GM23338 (cell line): ENCODE measurements at places on chromosomes 5 and 9. TPM values are rescaled to one million over a fixed set of nuclear protein-coding genes. Genes with fewer than 3 reads are reported as not detected.

The NACC2 gene
- total RNA-seq = 16.5 and 20.8 TPM in 2 replicates

The IFNA13 gene
- not detected in 2 replicates for total RNA-seq

The PITX1 gene
- total RNA-seq = not detected in 2 replicates

The NAIP gene
- total RNA-seq = 4.4 and 7.4 TPM in 2 replicates

The UBE2QL1 gene
- 0.82 and 0.83 TPM in 2 replicates for total RNA-seq

The ITGA2 gene
- 6.2 and 7.1 TPM in 2 replicates for total RNA-seq

The PCDHA9 gene
- 3.2 and 3.3 TPM in 2 replicates for total RNA-seq

The CCDC69 gene
- total RNA-seq = 5.3 and 6.6 TPM in 2 replicates

The WWC1 gene
- 27.8 and 33.2 TPM in 2 replicates for total RNA-seq

The CSNK1A1 gene
- total RNA-seq = 233 and 235 TPM in 2 replicates

The STPG3 gene
- not detected in 2 replicates for total RNA-seq

The NDUFB6 gene
- total RNA-seq = 53.8 and 56.5 TPM in 2 replicates

The SNX30 gene
- total RNA-seq = 12.0 and 17.8 TPM in 2 replicates

The PCDHB10 gene
- total RNA-seq = 0.89 and 2.7 TPM in 2 replicates

The FBP2 gene
- not detected in 2 replicates for total RNA-seq

The SPATA31C1 gene
- 0.08 TPM in 1 of 2 replicates, not detected in the other for total RNA-seq

The PRRC2B gene
- total RNA-seq = 171 and 193 TPM in 2 replicates

The STKLD1 gene
- not detected in 2 replicates for total RNA-seq

The MLANA gene
- total RNA-seq = not detected in 2 replicates

The INSL4 gene
- total RNA-seq = not detected in 2 replicates

The PCDHA6 gene
- total RNA-seq = 4.6 and 5.2 TPM in 2 replicates

The C9orf57 gene
- total RNA-seq = not detected in 2 replicates

The SLC46A2 gene
- total RNA-seq = not detected in 2 replicates

The HK3 gene
- not detected in 2 replicates for total RNA-seq

The RORB gene
- total RNA-seq = 2.0 and 4.5 TPM in 2 replicates

The SUSD3 gene
- total RNA-seq = 13.5 and 20.1 TPM in 2 replicates

The SLC6A18 gene
- total RNA-seq = not detected in 2 replicates

The SRA1 gene
- 29.7 and 38.4 TPM in 2 replicates for total RNA-seq

The PLPP7 gene
- total RNA-seq = 2.4 and 4.4 TPM in 2 replicates

The NOTCH1 gene
- total RNA-seq = 78.7 and 97.2 TPM in 2 replicates

The CCL28 gene
- total RNA-seq = 3.4 and 5.7 TPM in 2 replicates

The ARL14EPL gene
- not detected in 2 replicates for total RNA-seq

The BAAT gene
- 0.14 and 0.58 TPM in 2 replicates for total RNA-seq

The ELAVL2 gene
- 39.0 and 42.4 TPM in 2 replicates for total RNA-seq

The LEAP2 gene
- 0.54 and 1.8 TPM in 2 replicates for total RNA-seq

The INSL6 gene
- not detected in 2 replicates for total RNA-seq

The WDR38 gene
- total RNA-seq = not detected in 2 replicates

The PNPLA7 gene
- total RNA-seq = 0.39 and 0.80 TPM in 2 replicates

The ADAM19 gene
- total RNA-seq = 13.2 and 13.3 TPM in 2 replicates

The ACTBL2 gene
- not detected in 2 replicates for total RNA-seq

The KIF4B gene
- total RNA-seq = 0.04 TPM in 1 of 2 replicates, not detected in the other

The SHB gene
- total RNA-seq = 8.4 and 14.0 TPM in 2 replicates

The PTGR1 gene
- total RNA-seq = 21.9 and 24.7 TPM in 2 replicates
